ENCODE measurements at places on chromosomes 3 and 15.

DNA sequence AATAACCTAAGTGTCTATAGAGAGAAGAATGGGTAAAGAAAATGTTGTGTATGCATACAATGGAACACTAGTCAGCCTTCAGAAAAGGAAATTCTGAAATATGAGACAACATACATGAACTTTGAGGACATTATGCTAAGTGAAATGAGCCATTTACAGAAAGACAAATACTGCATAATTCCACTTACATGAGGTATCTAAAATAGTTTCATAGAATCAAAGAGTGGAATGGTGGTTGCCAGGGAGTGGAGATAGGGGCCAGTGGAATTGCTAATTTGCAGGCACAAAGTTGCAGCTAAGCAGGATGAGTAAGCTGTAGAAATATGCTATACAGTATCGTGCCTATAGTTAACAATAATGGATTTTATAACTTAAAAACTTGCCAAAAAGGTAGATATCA lies 779.6 kb upstream of the ARPP21 start:
- no peak for DNase-seq

GRCh38 chr15:69662645-69663000 lies 210.0 kb downstream of the RPLP1 start:
- DNase-seq: no peak

DNA sequence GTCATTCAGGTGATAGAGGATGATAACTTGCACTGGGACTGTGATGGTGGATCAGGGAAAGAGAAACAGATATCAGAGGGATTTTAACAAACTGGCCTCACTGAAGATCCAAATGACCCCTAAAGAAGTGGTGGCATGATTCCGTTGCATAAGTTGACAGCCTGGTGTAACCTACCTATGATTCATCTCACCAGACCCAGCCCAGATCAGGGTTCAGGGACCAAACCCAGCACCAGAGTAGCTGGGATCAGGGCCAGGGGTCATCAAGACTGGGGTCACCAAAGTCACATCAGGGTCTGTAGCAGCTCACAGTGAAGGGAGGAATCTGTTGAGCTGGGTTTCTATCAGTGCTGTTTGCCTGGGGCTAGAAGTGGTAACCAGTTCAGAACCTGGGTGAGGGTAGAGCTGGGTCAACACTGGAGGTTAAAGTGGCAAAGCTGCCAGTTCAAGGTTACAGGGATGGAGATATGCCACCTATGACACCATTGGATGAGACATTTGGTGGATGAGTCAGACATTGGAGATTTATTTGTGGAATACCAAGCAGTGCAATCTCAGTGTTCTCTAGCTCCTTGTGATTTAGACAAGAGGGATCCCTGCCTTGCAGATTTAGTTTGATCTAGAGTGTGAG lies 35.9 kb downstream of the CASR start:
- no peak for DNase-seq

- no peak for DNase-seq
Measured at GRCh38 chr15:47620960-47621681, 96.2 kb upstream of the SEMA6D start.

- DNase-seq: no peak
Measured at GRCh38 chr3:130916507-130917167, 22.8 kb downstream of the ATP2C1 start.

- DNase-seq: no peak
Measured at GRCh38 chr3:158522221-158523136, 48.5 kb upstream of the MLF1 start.

GRCh38 chr3:109918740-109919139 lies 581.4 kb upstream of the DPPA4 start:
- no peak for DNase-seq

GRCh38 chr3:118810499-118811035 lies 224.1 kb downstream of the IGSF11 start:
- DNase-seq: no peak
